ENCODE measurements at places on chromosomes 4 and X. TPM values are rescaled to one million over a fixed set of nuclear protein-coding genes. Genes with fewer than 3 reads are reported as not detected.

- H3K4me1 ChIP-seq = peaks cover 11% of the 10 kb centered on the region
- no peaks in the 10 kb centered on the region for H3K36me3 ChIP-seq
- peak; percentile 70 for DNase-seq
- H3K4me3 ChIP-seq = peak overlapping the region; percentile 65
These were observed 12.1 kb upstream of the ARAP2 start for GRCh38 chr4:36256398-36256891.

- no peaks in the 10 kb centered on the region for H3K27me3 ChIP-seq
- no peak for DNase-seq
These were observed 105.2 kb upstream of the HPGD start for GRCh38 chr4:174627473-174627872.

GRCh38 chrX:26613956-26614355 is 398.0 kb downstream of the MAGEB5 start:
- H3K36me3 ChIP-seq = no peaks in the 10 kb centered on the region
- H3K4me3 ChIP-seq = no peak overlapping the region
- no peak overlapping the region for H3K27ac ChIP-seq
- no peak for DNase-seq

DNA sequence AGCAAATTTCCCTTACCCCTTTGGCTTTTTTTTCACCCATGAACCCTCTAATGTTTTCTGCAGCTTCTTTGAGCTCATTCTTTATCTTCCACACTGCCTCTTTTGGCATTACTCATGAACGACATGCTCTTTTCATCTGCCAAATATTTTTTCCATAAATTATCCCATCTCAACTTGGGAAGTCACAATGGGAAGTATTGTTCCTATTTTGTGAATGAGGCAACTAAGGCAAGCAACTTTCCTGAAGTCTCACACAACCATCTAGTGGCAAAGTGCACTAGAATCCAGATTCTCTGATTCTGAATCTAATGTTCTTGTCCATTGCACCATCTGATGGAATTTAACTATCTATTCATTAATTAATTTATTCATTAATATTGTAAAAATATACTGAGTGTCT is 625 bp downstream of the RTL9 start:
- H3K27ac ChIP-seq = no peak overlapping the region
- no peak overlapping the region for H3K4me3 ChIP-seq
- H3K27me3 ChIP-seq = no peaks in the 10 kb centered on the region
- H3K36me3 ChIP-seq = no peaks in the 10 kb centered on the region

DNA sequence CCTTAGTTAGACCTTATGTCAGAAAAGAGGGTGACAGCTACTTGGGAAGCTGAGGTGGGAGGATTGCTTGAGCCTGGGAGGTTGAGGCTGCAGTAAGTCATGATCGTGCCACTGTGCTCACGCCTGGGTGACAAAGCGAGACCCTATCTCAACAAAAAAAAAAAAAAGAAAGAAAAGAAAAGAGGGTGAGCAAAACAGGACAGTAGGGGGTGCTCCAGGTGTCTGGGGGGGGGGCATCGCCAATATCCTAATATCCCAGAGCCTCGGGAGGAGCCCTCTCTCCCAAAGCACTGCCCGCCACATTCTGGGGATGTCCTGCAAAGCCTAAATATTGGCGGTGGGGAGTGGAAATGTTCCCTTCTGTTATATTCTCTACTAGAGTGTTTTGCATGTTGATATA is 120.9 kb upstream of the TBL1X start:
- no peaks in the 10 kb centered on the region for H3K36me3 ChIP-seq
- no peak for DNase-seq
- H3K4me3 ChIP-seq = no peak overlapping the region
- no peak overlapping the region for H3K27ac ChIP-seq
- H3K27me3 ChIP-seq = no peaks in the 10 kb centered on the region

DNA sequence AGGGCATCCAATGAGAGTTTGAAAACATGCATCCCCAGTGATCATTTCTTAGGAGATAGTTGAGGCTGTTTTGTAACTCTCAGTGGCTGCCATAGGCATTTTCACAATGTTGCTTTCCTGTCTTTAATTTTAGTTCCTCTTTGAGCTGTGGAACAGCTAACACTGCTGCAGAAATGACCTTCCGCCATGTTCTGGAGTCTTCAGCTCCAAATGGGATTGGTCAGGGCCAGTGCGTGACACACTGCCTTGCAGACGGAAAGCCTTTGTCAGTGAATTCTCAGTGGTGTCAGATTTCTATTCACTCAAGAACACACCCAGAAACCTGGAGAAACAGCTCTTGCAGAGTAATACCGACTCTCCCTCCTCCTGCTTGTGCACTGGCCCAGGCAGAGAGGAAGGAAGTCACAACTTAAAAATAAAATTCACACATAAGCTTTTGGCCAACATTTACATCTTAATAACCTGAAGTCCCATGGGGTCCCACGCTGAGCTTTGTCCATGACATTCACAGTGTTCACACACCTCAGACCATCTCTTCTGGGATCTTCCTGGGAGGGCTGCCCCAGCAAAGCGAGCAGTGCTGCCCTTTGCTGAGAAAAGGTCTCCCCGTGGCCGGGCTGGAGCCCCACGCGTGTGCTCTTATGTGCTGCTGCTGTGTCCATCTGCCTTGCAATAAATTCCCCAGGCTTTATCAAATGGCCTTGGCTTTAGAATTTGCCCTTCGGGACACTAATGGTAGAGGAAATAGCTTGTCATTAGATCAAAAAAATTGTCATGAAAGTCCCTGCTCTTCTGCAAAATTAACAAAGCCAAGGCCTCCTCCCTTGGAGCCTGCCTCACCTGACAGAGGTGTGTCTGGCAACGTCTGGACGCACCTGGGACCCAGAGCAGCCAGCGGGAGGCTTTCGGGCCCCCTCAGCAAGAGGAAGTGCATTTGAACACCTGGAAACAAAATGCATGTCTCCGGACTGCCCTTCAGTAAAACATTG is 126.8 kb downstream of the IRF2 start:
- no peaks in the 10 kb centered on the region for H3K27me3 ChIP-seq
- peaks cover 63% of the 10 kb centered on the region for H3K4me1 ChIP-seq
- H3K36me3 ChIP-seq = no peaks in the 10 kb centered on the region
- H3K27ac ChIP-seq = peak overlapping the region; percentile 99

Gene FHIP1A
- 0.28 TPM for total RNA-seq

Gene MSN
- total RNA-seq = 315 TPM

Gene YIPF7
- not detected for total RNA-seq

Data from GM12878 (cell line).